Neural crest cell (in vitro differentiated cells): ENCODE measurements at places on chromosomes 16 and 17. TPM values are rescaled to one million over a fixed set of nuclear protein-coding genes. Genes with fewer than 3 reads are reported as not detected.

GRCh38 chr17:30360086-30360808, 18.5 kb upstream of the CPD start:
- DNase-seq: no peak

GRCh38 chr17:8628609-8629169, 1.8 kb downstream of the MYH10 start:
- no peak for DNase-seq

DRG2 gene
- 40.3 and 41.5 TPM in 2 replicates for total RNA-seq

DNA sequence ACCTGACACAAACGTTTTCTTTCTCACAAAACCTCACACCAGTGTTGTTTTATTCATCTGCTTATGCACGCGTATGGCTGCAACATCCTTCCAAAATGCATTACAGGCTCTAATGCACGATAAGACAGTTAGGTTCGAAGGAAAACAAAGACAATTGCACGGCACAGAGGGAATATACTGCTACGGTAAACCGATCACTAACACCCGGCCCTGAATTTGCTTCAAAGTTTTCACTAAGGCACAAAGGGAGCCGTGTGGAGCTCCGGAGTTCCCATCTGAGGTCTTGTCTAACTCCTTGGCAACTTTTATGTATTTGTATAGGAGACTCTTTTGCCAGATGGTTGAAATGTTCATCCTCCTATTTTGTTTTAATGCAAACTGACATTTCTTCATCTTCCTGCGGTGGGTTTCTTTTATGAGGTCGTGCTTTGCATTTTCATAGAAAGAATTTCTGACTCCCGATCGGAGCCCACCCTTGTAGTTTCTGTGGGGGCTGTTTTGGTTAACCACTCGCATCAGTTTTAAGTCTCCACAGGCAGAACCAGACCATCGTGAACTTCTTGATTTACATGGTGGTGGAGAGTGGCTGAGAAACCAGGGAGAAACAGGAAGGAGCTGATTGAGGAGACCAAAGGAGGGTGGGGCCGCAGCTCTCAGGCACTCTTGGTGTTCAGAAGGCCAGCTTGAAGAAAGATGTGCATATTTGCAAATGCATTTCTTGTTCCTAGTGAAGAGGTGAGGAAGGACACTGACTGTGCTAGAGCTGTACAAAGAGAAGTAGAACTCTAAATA, 516.8 kb downstream of the MAF start:
- DNase-seq: no peak

SPNS2 gene
- total RNA-seq: 3.8 and 4.3 TPM in 2 replicates

- no peak for DNase-seq
Observed at GRCh38 chr17:55228683-55229192, 36.0 kb upstream of the HLF start.

ZG16 gene
- not detected in 2 replicates for total RNA-seq

CDK3 gene
- total RNA-seq: 7.9 and 9.4 TPM in 2 replicates

TERB1 gene
- total RNA-seq: 0.25 and 0.26 TPM in 2 replicates

TMEM204 gene
- total RNA-seq: 0.98 and 1.3 TPM in 2 replicates

- DNase-seq: no peak
Observed at GRCh38 chr16:80656711-80657150, 115.9 kb downstream of the DYNLRB2 start.

MFAP4 gene
- total RNA-seq: 0.26 and 0.43 TPM in 2 replicates

DNA sequence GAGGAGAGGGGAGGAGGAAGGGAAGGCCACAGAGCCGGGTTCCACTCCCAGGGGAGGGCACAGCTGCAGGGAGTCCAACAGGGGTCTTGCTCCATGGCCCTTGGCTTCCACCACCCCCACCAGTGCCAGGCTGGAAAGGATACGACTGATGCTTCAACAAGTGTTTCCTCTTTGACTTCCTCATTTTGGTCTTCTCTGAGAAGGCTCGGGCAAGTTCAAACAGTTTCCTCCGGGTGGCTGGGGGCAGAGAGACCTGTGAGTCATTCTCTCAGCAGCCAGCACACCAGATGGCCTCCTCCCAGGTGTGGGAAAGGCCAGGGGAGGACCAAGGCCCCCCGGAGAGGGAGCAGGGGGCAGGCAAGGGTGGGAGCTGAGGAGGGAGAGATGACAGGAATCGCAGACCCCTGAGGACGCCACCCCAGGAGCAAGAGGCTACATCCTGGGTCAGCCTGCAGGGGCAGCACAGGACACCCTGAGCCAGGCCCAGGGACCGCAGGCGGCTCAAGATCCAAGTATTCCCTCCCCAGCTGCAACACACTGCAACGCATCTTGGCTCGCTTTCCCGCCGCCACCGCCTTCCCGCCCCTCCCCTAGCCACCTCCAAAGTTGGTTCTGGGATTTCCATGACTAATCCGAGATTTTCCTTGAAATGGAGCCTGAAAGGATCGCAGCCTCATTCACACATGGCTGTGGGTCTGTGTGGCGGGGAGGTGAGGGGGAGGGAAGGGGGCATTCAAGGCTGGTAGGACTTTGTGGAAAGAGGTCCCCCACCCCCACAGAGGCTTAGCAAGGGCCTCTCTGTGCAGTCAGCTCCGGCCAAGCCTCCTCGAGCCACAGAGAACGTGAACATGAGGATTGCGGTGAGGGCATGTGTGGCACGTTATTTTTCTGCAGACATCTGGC, 18.4 kb upstream of the MRPS23 start:
- no peak for DNase-seq

DNA sequence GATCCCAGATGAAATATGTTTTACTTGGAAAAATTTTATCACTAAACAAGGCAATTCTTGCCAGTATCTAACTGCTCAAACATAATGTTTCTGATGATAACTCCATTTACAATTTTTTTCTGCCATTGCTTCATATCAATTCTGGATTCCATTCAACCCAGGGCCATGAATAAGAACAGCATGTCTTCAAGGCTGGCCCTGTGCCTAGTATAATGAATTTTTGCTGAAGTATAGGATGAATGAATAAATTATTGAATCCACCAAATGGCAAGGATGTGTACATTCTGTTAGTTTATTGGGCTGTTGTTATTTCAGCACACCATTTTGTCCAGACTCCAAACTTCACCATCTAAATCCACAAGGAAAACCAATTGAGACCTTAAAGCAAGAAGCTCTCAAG, 414.7 kb downstream of the HS3ST3B1 start:
- no peak for DNase-seq

DNA sequence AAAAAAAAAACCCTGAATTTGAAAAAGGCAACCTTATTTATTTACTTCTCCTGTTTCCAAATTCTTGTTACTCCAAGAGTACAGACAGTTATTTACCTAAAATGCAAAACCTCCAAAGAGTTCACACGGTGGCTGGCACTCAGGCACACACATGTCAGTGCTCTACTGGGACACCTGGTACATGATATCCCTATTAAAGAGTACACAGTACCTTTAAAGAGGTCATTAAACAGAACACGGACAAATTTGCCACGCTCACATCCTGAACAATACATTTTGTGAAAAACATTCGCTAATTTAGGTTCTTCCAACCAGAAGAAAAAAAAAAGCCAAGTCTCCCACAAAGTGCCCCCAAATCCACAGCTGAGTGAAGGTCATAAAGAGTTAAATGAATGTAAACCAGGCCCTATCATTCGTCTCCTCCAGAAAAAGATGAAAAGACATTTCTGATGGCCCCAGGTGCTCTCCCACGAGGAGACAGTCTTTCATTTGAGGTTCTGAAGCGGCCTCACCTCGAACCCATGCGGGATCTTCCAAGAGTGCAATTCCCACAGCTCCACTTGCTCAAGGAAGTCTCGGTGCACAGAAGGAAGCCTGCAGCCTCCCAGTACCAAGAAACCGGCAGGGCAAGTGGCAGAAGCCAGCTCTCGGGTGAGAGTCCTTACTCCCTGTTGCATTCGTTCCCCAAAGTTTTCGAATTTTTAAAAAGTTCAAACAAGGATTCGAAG, 993 bp downstream of the ERN1 start:
- no peak for DNase-seq

DNA sequence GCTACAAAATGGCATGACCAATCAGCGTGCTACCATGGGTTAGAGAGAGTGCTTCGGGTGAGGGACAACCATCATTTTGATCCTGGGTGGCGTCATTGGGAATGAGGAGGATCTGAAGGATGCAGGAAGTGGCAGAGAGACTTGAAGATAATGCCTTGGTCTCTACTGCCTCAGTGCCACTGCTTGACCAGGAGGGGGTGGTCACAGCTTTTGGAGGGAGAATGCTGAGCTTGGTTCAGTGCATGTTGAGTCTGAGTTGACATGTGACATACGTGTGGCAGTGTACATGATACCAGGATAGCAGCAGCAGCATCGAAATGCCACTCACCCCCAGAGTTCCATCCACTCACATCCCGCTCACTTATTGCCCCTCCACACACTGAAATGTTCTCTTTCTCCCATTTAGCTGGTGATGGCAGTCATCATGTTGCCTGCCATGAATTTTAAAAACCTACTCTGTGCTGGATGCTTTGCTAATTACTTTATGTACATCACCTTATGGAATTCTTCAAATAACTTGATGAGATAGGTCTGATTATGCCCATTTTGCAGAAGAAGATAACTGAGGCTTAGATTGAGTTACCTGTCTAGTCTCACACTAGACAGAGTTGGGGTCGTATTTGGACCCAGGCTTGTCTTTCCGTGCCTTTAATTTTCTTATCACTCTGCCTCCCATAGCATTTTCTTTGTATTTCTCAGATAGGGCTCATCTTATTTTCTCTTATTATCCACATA, 36.7 kb downstream of the ARSG start:
- DNase-seq: no peak

GRCh38 chr16:88711750-88712340, 5.5 kb downstream of the CTU2 start:
- no peak for DNase-seq

DNA sequence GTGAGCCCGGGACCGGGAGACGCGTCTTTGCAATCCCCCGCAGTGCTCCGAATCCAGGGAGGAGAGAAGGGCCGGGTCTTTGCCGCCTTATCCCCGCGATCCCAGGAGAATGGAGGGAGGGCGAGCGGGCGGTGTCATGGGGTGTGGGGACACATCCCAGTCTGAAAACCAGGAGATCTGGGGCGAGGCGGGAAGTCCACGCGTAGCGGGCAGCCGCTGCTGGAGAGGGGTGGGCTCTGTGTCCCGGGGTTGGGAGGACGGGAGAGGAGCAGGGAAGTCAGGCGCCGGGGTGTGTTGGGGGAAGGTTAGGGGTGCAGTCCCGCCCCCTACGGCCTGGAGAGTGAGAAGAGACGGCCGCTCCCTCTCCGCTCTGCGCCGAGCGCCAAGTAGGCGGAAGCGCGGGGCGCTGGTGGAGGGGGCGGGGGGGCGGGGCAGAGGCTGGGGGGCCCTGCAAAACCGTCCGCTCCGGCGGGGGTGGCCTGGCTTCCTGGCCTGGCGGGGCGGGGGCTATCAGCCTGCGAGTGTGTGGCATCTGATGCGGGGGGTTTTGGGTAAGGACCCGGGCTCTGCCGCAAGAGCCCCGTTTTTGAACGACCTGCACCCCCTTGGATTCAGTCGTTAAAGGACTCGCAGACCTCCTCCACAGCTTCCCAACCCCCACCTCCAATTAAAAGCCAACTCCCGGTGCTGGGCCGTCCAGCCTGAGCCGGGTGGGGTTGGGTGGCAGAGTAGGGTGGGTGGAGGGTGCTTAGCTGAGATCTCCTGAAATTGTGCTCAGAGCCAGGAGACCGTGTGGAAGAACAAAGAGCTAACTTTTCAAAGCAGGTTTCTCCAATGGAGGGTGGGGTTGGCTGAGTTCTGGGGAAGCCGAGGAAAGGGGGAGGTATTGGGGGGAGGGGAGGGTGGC, 654 bp downstream of the LASP1 start:
- DNase-seq: peak; percentile 40

- no peak for DNase-seq
Observed at GRCh38 chr16:65933703-65934102, 432.8 kb upstream of the CDH5 start.
